ENCODE measurements at places on chromosomes 3 and 15.

DNA sequence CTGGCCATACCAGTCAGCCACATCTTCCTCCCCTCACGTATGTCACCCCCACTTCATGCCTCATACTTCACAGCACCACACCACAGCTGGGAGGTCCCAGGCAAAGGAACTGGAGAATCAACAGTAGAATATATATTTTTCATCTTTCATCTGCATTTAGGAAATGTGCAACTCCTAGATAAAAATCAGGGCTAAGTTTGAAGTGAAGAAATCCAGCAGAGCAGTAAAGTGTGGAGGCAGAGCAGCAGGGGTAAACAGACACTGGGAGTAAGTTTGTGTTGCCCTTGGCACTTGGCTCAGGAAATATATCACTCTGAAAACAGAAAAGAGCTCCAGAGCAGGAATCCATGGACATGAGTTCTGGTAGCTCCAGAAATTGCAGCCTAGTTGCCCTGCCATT lies 2.8 kb upstream of the HERC1 start:
- no peak for DNase-seq

- DNase-seq = no peak
These were observed 68.0 kb downstream of the LRRK1 start for GRCh38 chr15:100987143-100987542.

GRCh38 chr15:67828969-67829646 lies 3.8 kb downstream of the SKOR1 start:
- DNase-seq = no peak

GRCh38 chr3:65448120-65448519 lies 590.6 kb downstream of the MAGI1 start:
- no peak for DNase-seq

- no peak for DNase-seq
These were observed 149.4 kb downstream of the IMPG2 start for GRCh38 chr3:101170806-101171558.

DNA sequence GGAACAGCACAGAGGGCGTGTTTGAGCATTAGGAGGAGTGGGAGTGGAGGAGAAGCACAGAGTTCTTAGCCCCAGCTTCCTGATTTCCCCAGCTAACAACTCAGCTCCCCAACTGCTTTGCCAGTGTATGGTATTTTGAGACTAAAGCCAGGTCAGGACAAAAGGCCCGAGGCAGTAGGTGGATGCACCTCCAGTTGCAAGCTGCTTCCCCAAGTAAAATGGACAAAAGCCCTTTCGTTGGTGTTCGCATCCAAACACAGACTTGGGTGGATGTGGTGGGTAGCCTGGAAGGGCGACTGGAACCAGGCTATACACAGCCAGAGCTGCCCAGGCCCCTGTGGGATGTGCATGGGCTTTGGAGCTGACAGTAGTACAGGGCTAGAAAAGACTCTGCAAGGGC lies 12.3 kb upstream of the EHD4 start:
- DNase-seq = no peak

DNA sequence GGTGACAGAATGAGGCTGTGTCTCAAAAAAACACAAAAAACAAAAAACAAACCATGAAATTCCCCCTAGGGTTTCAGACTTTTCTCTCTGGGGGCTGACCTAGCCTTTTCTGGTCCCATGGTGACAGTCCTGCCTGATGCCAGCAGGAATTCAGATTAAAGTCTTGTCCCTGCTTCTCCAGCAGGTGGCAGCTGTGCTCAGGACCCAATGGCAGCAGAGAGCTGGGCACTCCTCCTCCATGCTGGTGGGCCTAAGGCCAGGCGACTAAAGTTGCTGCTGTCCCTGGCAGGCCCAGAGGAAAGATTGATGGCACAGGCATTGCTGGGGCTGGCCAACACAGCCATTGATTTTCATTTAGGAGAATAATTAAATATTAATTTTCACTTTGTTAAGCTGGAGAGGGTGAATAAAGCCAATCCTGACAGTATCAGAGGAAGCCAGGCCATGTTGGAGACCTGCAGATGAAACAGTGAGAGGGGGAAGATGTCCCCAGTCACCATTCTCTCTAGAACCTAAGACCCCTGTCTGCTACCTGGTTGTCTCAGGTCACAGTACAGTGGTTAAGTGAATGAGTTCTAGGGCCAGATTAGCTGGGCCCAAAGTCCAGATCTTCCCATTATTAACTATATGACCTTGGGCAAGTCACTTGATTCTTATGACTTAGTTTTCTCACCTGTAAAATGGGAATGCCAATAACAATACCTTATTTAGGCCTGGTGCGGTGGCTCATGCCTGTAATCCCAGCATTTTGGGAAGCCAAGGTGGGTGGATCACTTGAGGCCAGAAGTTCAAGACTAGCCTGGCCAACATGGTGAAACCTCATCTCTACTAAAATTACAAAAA lies 7.1 kb downstream of the CELF6 start:
- DNase-seq = peak; percentile 73

- no peak for DNase-seq
These were observed 41.4 kb downstream of the SACM1L start for GRCh38 chr3:45730409-45731154.

GRCh38 chr3:150806185-150806835 lies 43.3 kb upstream of the SIAH2 start:
- no peak for DNase-seq

DNA sequence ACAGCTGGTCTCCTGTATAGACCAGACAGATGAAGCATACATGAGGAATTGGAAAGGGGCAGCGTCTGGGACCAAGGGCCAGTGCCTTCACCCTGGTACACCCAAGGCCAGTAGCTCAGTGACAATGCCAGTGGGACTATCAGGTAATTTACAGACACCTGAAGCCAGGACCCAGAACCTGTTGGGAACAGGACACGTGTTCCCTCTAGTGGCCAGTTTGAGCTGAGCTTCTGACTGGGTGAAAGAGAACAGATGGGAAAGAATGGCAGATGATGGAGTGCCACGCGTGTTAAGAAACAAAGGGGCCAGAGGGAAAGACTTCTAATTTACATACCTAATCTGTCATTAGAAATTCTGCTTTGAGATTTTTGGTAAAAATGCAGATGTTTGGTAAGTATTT lies 5.1 kb upstream of the SLC25A38 start:
- DNase-seq = peak; percentile 29

DNA sequence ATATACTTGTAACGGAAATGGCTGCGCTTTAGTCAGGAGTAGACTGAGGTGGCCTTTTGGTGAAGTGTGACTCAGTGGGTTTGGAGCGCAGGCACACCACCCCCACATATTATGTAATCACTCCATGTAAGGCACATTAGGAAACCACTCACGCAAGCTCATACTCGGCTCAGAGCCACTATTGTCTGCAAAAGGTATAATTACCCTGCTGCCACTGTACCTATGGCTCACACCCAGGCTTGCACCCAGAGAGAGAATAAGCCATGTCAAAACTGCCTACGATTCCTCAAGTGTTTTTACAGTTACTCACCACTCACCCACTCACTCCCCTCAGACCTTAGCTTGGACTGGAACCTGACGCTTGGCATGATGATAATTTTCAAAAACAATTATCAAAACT lies 611.9 kb upstream of the CCDC54 start:
- DNase-seq = no peak

GRCh38 chr15:45521596-45522327 lies 793 bp downstream of the SLC30A4 start:
- DNase-seq = no peak

GRCh38 chr3:122055215-122055614 lies at the start of gene CD86:
Gene CD86 (plus strand): TSS chr3:122055362. CDS start chr3:122055490, 128 bp downstream.
- DNase-seq = no peak

GRCh38 chr3:81545572-81545971 lies 215.9 kb downstream of the GBE1 start:
- peak; percentile 6 for DNase-seq

GRCh38 chr3:156388497-156389448 lies 166.1 kb downstream of the SSR3 start:
- DNase-seq = peak; percentile 84

DNA sequence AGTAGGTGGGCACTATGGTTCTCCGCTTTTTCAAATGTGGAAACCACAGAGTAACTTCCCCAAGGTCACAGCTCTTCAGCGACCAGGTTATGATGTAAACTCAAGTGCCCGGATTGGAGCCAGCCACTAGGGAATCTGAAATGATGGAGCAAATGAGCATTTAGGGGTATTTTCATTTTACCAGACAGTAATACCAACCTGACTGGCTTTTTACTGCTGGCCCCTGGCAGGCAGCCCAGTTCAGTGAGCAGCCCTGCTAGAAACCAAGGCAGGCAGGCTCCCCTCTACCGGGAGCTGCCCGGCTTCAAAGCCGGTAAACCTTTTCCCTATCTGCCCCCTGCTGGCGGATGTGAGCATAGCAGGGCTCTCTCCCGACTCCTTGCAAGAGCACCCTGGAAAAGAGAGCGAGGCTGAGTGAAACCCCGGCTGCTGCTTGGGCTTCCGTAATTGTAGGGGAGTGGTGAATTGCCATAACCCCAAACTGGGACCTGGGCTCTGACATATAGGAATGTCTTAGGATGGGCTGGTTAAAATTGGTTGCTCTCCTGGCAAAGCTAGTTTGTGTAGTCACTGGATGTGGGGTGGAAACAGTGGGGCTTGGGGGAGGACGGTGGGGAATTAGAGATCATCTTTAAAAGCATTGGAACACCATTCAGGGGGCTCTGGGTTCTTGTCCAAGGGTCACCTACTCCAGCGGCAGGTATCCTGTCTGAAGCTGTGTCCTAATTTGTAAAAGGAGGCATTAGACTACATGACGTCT lies 98.0 kb upstream of the TNFAIP8L3 start:
- DNase-seq = peak; percentile 76

DNA sequence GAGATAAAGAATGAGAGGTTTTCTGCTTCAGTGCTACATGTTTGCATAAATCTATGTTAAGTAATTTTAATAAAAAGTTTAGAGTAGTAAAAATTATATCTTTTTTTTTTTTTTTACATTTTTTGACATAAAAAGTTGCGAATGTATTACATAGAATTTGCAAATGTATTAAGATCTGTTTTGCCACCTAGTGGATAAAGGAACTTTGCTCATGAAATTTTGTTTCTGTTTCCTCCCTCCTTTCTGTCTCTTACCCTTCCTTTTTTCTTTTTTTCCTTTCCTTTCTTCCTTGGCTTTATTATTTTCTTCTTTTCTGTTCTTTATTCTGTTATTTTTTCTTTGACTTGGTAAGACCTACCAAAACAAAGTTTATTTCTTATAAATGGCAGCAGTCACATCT lies 58.5 kb upstream of the UTS2B start:
- no peak for DNase-seq

DNA sequence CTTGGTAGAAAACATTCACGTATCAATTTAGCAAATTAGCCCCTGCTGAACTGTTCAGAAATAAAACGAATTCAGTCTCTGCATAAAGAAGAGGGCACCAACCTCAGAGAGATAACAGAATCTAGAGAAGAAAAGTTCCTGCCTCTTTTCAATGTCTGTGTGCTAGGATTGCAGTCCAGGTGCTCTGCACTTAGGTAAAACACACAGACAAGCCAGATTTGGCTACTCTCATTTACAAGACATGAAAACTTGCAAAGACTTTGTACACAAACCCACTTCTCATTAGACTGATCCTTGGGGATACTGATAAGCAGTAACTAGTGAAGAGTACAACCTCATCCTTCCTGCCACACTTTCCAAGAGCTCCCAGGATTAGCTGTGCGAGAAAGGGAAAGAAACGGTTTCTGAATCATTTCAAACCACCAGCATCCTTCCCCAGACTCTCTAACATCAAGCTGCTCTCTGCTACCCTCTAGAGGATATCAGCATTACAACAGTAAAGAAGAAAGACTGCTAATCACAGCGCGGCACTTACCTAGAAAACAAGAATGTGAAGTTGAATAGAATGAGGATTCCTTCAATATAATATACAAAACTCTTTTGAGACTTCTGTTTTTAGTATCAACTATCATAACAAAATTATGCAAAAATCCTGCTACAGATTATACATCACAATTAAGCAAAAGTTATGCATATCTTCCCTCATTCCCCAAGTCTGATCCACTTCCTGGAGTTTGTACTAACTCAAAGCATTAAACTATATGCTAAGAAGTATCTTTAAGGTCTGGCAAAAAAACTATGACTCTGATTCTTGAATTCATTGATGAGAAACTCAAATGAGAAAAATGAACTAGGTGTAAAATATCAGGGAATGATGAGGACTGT lies 306.4 kb downstream of the MAGI1 start:
- DNase-seq = peak; percentile 71

DNA sequence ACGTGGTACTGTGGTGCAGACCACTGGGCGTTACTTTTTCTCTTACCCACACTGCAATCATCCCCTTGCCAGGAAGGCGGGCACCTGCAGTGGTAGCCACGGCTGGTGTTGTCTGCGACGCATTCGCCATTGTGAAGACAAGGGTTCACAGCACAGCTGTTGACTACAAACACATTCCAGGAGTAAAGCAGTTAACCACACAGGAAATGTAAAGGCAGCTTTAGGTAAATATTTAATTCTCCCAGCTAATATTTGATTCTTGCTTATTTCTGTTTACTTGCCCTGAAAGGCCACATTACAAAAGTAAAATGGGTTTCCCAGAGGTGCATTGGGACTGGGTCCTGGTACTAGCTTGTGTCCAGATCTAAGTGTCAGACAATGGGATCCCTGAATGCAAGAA lies 45.4 kb downstream of the HEG1 start:
- no peak for DNase-seq

DNA sequence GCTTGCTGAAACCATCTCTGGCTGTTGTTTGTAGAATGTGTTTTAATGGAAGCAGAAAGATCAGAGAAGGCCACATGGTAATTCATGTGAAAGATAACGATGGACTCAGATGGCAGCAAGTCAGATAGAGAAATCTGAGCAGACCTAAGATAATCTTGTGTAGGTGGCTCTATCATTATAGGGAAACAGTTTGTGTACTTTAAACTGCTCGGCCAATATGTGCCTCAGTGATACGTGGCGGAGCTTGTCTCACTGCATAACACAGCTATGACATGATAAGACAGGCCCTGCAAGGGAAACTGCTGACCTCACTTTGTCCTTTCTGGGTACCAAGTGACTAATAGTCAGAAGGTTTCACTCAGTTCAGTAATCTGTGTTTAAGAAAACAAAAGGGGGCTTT lies 51.0 kb downstream of the MME start:
- DNase-seq = peak; percentile 56

DNA sequence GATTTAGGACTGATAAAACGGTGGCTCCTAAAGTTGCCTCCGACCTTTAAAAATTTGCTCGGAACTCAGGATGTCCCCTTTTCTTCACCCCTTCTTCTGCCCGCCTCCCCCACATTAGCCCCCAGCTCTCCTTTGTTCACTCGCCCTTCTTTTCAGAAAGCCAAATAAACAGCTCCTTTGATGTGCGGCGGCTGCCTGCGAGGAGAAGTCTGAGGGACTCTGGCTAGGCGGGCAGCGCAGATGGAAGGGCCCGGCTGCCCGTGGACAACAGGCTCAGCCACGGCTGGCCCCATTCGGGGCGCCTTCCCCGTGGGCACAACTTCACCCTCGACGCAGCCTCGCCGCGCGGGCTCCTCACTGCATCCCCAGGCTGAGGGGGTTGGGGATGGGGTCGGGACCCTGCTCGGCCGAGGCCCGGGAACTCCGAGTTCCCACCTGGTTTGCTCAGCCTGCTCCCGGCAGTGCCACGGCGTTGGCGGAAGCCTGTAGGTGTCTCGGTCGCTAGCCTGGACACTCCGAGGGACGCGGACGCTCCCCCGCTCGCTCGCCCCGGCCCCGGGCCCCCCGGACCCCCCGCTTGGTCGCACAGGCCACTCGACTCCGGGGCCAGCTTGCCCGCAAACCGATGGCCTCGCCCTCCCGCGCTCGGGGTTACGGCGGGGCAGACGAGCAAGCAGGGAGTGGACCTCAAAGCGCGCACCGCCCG lies 897 bp upstream of the TLE3 start:
- DNase-seq = peak; percentile 66
